NCI-H1092 (cell line): ENCODE measurements at places on chromosomes 2 and 18.

DNA sequence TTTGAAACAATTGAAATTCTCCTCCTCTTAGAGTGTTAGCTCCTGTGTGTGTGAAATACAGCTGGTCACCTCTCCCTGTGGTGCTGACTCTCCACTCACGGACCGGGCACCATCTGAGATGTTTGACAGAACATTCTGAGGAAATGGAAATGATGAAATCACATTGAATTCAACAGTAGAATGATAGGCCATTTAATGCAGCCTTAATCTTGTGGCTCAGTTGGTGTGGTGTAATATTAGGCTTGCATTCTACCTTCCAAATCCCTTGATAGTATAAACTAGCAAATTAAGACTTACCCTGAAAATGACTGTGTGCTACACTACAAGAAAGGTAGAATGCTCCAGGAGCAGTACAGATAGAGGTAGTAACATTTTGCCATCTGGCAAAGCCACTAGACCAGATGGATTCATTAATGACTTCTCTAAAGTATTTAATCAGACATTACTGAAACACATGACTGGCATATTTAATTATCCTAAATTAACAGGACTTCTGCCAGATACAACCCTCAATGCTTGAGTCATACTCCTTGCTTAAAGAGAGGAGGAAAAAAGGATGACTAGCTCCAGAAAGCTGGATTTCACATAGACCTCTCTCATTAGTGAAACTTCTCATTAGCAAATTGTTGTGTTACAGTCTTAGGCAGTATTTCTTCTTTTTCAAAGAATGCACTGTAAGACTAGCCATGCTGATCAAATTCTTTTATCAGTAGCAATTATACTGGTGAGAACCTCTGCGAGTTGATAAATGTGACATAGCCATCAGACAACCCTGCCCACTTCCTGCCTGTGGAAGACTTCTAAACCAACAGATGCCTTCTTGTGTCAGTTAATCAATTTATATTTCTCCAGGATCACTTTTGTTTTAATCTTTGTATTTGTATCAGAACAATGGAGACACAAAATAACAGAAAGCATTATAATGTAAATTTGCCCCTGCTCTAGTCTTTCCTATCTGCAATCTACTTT is 80.6 kb downstream of the EML6 start:
- no peak for DNase-seq

DNA sequence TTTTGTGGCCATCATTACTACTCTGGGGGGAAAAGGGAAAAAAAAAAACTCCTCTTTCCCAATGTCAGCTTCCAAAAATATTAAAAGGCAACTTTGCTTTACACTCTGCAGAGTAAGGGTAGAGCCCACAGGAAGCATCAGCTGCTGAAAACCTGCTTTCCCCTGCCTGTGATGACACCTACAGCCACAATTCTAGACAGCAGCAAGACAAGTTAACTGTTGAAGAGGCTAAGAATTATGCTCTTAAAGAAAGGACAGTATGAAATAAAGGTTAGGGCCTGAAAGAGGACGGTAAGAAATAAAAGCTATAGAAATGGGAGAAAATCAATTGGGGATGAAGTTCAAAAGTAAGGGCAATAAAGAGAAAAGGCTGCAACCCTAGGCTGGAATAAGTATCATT is 3.0 kb downstream of the PDE11A start:
- DNase-seq = no peak

GRCh38 chr2:79994161-79994560 is 310.4 kb downstream of the LRRTM1 start:
- DNase-seq = no peak

GRCh38 chr18:11284349-11284748 is 135.0 kb upstream of the PIEZO2 start:
- no peak for DNase-seq

GRCh38 chr2:63334910-63335309 is 253.4 kb downstream of the WDPCP start:
- no peak for DNase-seq

DNA sequence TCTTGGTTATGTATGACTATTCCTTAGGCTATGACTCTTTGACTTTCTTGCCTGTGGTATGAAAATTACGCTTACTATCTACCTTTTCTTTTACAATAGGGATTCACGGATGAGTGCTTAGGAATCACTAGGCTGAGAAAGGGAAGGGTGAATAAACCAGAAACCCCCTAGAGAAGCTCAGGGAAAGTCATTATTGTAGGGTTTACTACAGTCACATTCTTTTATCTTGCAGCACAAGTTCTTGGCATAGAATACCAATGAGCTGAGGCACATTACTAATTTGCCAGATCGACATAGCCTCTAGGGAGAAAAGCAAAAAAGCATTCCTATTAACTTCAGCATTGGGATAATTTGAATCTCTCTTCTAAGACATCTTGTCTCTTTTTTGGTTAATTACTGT is 103.3 kb downstream of the ST6GAL2 start:
- DNase-seq = no peak

GRCh38 chr18:8858888-8859511 is 153.6 kb downstream of the MTCL1 start:
- no peak for DNase-seq

DNA sequence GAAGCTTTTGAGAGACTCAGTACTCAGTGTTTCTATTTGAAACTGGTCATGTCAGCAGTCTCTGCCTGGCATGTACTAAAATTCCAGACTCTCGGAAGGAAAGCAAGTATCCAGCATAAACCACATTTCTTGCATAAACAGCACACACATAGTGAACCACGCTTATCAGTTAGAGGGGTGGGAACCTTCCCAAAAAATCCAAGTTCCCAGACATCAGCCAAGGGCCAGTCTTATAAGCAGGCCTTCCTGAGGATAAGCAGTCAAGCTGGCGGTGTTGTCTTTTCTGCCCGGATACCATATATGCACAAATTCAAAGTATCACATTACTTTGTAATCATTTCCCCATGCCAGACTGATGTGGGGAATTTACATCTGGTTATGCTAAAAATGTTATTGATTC is 73.6 kb downstream of the ST6GAL2 start:
- DNase-seq = no peak

DNA sequence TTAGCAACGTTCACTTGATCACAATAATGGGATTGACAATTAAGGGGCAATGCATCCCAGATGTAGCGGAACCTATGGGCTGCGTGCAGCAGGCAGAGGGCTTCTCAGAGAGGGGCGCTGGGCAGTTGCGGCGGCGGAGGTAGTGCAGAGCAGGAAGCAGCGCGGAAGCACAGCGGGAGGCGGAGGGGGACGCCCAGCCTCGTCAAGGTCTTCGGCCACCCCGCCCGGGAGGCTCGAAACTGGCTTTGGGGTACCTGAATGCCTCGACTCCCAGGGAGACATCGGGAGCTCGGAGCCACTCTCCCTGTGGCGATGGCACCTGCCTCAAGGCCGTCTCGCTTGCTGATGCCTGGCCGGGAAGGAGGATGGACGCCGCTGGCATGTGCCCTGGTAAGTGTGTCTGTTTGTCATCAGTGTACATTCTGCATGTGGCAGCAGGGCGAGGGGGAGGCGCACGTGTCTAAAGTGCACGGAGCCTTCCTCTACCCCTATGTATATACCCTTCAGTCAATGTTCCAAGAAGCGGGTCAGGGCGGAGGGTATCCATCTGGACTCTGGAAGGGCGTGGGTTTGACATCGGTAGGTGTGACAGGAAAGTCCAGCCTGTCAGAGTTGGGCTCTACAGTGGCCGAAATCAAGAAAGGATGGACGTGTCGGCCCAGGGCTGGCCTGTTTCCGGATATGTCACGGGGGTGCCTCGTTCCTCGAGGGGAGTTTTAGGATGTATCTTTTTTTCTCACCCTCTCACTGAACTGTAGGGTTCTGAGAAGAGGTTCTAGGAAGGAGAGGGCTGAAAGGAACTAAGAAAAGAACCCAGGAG is 7.5 kb upstream of the SP9 start:
- DNase-seq = no peak

DNA sequence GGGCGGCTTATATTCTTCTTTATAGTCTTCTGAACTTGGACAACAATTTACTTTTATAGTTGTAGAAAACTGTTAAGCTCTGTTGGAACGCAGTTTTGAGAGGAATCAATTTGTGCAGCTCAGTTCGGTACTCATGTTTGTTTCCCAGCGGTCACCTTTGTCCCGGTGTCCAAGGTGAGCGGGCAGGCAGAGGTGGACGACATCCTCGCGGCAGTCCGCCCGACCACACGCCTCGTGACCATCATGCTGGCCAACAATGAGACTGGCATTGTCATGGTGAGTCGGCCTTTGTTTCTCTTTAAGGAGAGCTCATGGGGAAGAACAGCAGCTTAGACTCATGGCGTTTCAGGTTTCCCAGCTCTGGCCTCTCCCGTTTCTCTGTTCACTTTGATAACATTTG is 18.6 kb upstream of the ESPNL start:
- no peak for DNase-seq

- DNase-seq = no peak
Observed at GRCh38 chr2:236621786-236622185, 52.2 kb downstream of the ACKR3 start.

DNA sequence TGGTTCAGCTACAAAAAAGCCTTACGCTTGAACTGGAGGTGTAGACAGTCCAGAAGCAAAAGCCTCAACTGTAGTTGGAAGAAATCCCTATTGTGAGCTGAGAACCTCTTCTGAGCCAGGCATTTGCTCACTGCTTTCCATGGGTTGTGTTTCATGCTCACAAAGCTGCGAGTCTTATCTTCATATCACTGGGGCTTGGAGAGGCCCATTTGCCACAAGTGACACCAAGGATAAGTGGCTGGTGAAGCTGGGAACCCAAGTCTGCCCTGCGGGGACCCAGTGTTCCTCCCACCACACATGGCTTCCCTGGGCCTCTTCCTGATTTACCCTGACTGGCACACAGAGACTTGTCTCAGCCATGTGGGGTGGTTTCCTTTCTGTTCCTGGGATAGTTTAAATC is 130.4 kb downstream of the RNF144A start:
- DNase-seq = no peak

DNA sequence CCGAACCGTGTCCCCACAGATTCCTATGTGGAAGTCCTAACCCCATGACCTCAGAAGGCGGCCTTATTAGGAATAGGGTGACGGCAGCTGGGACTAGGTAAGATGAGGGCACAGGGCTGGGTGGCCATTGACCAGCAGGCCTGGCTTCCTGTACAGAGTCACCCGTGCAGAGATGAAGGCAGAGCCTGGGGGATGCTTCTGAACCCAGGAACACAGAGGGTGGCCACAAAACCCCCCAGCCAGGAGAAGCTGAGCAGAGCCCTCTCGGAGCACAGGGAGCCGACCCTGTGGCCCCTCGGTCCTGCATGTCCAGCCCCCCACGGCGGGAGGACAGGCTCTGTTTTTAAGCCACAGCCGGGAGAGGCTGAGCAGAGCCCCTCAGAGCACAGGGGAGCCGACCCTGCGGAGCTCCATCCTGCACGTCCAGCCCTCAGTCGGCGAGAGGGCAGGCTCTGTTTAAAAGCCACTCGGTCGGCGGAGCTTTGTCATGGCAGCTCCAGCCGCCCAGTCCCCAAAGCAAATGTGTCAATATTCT is 2.7 kb downstream of the PDCD1 start:
- no peak for DNase-seq

DNA sequence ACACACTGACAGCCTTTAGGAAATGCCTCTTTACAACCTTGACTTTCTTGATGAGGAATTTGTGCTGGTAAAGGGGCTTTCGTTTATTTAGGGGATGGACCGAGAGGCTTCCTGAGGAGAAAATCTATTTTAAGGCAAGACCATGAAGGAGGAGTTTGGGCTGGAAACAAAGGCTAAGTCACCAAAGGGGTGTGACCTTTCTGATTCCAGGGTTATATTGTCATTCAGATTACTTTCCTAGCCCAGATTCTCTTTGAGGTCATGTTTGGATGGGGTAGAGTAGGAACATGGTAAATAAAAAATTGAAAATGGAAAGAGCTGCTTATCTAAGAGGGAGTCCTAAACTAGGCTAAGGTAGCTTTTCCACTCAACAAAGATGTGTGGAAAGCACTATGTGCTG is 77.1 kb upstream of the UGP2 start:
- DNase-seq = no peak

GRCh38 chr2:96514521-96514920 is 9.4 kb upstream of the NEURL3 start:
- DNase-seq = no peak

DNA sequence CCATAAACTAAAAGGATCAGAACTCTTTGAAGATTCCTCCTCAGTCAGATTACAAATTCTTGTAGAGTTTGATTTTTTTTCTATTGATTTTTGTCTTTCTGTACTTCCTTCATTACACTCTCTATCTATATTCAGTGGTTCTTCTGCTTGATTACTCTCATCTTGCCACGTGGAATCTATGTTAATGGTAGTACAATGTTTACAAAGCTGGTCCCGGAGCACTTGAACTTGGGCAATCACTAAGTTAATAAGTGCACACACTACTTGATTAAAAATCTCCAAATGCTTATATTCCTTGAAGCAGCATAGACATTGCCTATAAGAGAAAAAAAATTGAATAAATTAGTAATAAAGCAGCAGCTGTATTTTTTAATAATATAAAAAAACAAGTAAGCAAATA is 65.1 kb downstream of the USP34 start:
- DNase-seq = no peak

GRCh38 chr2:226963528-226963927 is 127.7 kb downstream of the RHBDD1 start:
- DNase-seq = no peak

DNA sequence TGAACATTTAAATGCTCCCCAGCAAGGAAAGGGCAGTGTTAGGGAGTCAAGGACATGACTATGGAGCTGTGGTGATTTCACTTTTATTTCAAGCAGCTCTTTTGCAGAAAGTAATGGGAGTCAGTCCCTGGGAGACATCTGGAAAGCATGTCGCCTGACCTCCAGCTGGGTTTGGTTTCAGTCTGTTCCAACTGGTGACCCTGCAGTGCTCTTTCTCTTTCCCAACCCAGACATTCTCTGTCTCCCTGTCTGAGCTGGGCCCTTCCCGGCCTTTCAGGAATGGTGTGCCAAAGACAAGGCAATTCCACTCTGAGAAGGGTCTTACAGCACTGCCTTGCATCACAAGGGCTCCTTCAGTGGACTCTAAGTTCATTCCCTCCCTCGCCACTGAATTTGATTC is 323.2 kb downstream of the OSR1 start:
- DNase-seq = no peak

DNA sequence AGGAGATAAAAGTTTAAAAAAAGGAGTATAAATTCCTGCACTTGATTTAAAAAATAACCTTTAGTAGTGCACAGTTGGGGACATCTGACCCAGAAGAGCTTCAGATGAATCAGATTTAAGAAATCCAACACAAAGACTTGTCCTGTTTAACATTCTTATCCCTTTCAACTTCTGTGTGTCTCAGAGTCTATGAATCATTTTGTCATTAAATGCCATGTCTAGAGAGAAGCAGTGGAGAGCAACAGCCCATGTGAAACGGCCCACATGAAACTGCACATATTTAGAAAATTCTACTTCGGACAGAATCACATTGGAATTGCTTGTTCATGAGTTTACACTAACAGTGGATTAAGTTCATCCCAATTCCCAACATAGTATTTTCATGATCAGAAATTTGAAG is 278.6 kb downstream of the SLC8A1 start:
- DNase-seq = no peak

GRCh38 chr18:63286926-63287325 is 32.6 kb downstream of the BCL2 start:
- no peak for DNase-seq
